ENCODE measurements at places on chromosomes 3 and 15. TPM values are rescaled to one million over a fixed set of nuclear protein-coding genes. Genes with fewer than 3 reads are reported as not detected.

Gene SLC28A1
- not detected for total RNA-seq

Gene CPOX
- 14.3 TPM for total RNA-seq

Gene CRYGS
- total RNA-seq = 1.3 TPM

Gene MUSTN1
- not detected for total RNA-seq

Gene P2RY12
- not detected for total RNA-seq

Gene KLHL40
- not detected for total RNA-seq

Gene IL17RB
- total RNA-seq = not detected

Gene ZIC1
- total RNA-seq = not detected

Gene OR5H2
- total RNA-seq = not detected

Gene FHIT
- total RNA-seq = 1.4 TPM

Gene ERICH6
- not detected for total RNA-seq

Gene LINGO1
- total RNA-seq = 0.33 TPM

Gene LRRC31
- not detected for total RNA-seq

Gene PYGO1
- total RNA-seq = 3.1 TPM

Gene MESP2
- 0.19 TPM for total RNA-seq

Gene TRIM59
- 19.9 TPM for total RNA-seq

Gene CDHR4
- total RNA-seq = not detected

Gene PXYLP1
- 0.65 TPM for total RNA-seq

Gene CSPG4
- 0.33 TPM for total RNA-seq
